ENCODE measurements at places on chromosomes 6 and 20.

- no peak for DNase-seq
Observed at GRCh38 chr20:55778796-55779195, 226.5 kb downstream of the CBLN4 start.

- peak; percentile 30 for DNase-seq
Observed at GRCh38 chr6:40856271-40856670, 182.8 kb downstream of the UNC5CL start.

DNA sequence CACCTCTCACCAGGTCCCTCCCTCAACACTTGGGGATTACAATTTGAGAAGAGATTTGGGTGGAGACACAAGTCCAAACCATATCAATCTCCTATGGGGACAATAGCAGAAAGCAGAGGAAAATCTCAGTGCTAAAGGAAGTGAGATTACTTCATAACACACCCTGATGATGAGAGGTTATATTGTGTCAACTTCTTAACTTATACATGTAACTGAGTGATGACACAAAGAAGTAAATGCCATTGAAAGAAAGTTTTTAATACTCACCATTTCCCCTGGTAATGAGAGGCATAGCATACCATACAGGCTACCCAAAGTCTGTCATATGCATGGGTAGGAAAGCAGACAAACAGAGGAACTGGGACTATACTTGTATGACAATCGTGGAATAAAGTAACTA lies 137.2 kb downstream of the MMUT start:
- DNase-seq, result peak; percentile 26

- no peak for DNase-seq
Observed at GRCh38 chr6:1040393-1040792, 271.5 kb upstream of the FOXQ1 start.

DNA sequence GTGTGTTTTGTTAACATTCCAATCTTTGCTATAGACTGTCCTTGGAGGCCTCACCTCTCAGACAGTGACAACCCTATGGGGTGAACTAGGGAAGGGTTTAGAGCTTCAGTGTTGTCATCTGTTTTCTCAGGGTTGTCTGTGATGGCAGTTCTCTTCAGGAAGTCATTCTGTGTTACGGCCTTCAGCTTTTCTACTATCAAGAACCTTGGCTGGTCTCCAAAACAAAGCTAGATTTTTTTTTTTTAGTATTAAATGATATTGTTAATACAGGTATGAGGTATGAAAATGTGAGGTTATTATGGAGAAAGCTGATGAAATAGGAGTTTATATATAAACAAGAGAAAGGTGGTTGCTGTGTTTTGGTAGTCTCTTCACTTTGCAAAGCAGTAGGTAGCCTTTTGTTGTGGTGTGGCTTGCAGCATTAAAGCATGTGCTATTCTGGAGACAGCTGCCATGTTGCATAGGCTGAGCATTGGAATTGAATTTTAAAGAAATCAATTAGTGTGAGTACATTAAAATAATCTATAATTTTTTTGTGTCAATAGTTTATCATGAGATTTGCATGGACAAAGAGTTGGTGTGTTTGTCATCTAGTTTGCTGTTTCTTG lies 162.6 kb downstream of the CARMIL1 start:
- no peak for DNase-seq

GRCh38 chr6:18391023-18391422 lies 3.9 kb downstream of the RNF144B start:
- DNase-seq, result no peak

DNA sequence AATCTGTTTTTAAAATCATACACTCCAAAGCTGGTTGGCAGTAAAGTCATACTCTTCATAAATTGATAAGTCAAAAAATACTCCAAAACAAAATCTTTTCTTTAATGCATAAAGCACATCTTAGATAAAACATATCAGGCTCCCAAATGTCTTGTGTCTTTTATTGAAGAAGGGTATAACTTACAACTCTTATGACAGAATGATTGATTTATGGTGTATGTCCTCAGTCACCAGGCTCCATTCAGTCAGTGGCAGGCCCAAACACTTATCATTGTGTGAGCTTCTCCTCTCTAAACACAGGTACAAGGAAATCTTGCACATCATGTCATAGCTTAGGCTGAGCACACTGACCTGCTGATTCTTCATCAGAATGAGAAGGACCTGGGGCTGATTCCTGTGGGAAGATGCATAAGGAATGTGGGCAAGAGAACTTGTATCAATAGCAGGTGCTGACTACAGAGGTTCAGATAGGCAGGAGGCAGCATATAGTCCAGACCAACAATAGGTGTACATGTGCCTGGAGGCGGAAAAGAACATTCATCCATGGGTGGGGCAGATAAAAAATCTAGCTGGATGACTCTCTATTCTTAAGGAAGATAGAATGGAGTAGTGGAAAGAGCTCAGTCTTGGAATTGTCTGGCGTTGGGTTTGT lies 1.9 kb downstream of the CALHM5 start:
- DNase-seq, result no peak

GRCh38 chr20:32201977-32202363 lies 5.6 kb downstream of the PLAGL2 start:
- no peak for DNase-seq

Measured in fibroblast of skin of right biceps (primary cell).